CD8-positive, alpha-beta memory T cell (primary cell): ENCODE measurements at places on chromosomes 3 and 15. TPM values are rescaled to one million over a fixed set of nuclear protein-coding genes. Genes with fewer than 3 reads are reported as not detected.

ALDH1A3 gene
- total RNA-seq, result not detected

- no peak for DNase-seq
Measured at GRCh38 chr15:67389975-67390374, 131.0 kb upstream of the C15orf61 start.

GRCh38 chr3:69748503-69748902 lies 9.2 kb downstream of the MITF start:
- DNase-seq, result no peak

GRCh38 chr3:67335813-67336212 lies 318.6 kb downstream of the SUCLG2 start:
- no peak for DNase-seq

DNA sequence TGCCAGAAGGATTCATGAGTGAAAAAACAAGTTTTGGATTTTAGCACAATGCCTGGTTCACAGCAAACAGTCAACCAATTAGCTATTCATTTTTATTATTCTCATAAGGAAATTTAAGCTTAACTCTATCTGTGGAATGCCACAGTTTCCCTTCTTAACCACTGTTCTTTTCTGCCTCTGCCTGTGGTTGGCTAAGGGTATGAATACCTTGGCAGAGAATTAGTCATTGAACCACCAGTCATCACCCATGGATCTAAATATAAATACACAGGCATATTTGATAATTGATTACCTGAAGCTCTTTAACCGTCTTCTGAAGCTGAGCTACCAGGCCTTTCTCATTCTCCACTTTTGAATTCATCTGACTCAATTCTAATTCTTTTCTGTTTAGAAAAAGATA lies 79.9 kb downstream of the MYH15 start:
- no peak for DNase-seq

- no peak for DNase-seq
Measured at GRCh38 chr15:100020189-100020588, 287.0 kb upstream of the LYSMD4 start.

P2RY1 gene
- 0.16 TPM for total RNA-seq

STRIT1 gene
- total RNA-seq, result not detected

- no peak for DNase-seq
Measured at GRCh38 chr3:101941318-101942040, 92.2 kb downstream of the NFKBIZ start.

DNA sequence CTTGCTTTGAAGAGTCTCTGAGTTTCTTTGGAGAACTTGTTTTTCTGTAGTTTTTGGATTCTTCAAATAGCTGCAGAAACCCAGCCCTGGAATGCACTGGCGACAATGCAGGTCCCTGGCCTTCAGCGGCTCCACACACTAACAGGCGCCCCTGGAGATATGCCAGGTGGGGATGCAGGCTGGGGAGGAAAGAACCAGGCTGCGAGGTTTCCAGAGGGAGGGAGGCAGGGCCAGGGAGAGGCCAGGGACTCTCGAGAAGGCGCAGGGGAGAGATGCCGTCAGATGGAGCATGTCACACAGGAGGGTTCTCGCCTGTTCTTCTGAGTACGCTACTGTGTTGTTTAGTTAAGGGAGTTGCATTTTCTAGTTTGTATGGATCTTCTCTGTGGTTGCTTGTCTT lies 283.1 kb downstream of the GABRG3 start:
- DNase-seq, result no peak

- no peak for DNase-seq
Measured at GRCh38 chr15:51536965-51537574, 85.5 kb downstream of the DMXL2 start.

DNA sequence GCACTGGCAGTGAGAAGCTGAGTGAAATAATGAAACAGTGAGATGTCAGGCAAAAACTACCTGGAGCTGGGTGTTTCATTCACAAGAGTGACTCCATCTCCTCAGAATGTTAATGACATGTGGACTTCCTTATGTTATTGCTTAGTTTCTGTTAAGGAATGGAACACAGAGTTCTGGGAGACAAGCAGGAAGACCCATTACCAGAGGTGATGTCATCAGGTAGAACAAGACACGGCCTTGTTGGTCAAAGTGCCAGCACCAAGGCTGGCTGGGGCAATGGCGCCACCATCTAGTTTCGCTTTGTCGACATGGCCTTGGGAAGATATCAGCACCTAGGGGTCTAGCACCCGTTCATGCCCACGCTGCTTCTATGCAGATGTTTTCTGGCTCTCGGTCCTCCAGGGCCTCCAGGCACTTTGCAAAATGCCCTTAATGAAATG lies 252.2 kb downstream of the FAM43A start:
- DNase-seq, result no peak

DNA sequence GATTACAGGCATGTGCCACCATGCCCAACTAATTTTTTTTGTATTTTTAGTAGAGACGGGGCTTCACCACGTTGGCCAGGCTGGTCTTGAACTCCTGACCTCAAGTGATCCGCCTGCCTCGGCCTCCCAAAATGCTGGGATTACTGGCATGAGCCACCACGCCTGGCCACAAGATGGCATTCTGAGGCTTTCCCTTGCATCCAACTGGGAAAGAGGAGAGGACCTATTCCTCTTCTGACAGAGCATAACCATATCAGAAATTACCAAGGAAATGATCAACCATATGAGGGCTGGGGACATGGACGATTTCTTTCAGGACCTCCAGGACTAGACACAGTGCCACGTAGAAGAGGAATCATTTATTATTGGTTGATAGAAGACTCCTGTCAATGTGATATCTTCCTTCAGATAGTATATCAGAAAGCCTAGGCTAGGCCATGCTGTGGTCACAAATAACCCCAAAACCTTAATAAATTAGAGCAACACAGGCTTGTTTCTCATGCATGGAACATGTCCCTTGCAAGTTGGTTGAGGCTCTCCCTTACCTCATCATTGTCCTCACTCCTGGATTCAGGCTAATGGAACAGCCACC lies 372.3 kb upstream of the IL12A start:
- no peak for DNase-seq

SCG5 gene
- total RNA-seq, result 0.24 TPM

DNA sequence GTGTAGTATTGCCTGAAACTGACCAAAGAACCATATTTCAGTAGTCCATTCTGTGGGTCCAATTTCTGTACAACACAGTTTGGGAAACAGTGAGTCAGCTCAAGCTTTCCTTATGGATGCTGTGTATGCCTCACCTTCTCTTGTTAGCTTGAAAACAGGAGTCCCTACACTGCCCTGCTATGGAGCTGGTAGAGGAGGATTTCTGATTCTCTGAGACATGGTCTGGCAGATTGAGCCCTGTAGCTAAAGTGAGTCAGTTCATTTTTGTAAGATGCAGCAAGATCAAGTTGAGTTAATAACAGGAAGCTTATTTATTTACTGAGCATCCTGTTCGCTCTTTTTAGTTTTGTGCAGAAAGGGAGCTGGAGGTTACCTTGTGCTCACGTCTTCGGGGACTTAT lies 424.1 kb upstream of the RBMS3 start:
- no peak for DNase-seq

CACNA2D3 gene
- total RNA-seq, result not detected

DNA sequence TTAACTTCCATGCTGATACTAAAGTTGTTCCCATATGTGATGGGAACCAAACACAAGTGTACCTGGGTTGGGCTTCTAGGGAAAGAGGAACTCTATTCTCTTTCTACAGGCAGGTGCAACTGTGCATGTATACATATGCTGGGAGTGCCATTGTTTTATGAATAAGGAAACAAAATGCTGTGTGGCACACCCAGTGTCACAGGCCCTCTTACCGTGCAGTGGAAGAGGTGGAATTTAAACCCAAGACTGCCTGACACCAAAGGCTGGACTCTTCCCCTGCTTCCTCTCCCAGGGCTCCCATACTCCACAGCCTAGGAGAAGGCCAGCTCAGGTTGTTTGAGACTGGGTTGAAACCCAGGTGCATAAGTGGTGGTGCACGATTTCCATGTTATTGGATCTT lies 1.9 kb upstream of the FETUB start:
- no peak for DNase-seq

DNA sequence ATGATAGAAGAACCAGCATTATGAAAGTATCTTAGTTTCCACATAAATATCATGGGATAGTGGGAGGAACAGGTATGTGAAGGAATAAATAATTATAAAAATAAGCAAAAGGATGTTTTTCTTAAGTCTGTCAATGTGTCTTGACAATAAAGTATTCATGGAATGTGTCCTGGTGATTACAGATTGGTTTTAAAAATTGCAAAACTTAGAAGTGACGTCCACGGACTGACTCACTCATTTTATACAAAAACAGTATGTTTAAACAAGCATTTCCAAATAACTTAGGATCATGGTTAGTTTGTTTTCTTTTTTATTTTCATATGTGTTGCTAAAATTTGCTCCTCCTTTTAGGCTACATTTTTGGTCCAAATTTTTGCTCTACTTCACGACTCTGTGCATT lies 687.0 kb upstream of the NECTIN3 start:
- no peak for DNase-seq

DNA sequence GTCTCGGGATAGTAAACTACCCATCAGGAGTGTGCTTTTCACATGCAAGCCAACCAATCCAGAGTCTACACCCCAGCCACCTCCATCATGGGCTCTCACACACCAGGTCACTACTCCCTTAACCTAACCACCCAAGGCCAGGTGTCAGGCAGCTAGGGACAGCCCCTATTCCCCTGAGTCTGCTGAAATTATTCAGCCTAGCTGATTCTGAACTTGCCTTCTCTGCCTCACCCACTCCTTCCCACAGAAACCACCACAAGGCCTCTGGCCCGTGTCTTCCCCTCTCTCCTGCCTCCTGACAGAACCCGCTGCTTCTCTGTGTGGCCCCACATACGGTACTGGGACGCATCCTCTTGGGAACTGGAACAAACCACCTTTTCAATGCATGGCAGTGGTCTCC lies 82.1 kb downstream of the PCSK6 start:
- DNase-seq, result no peak

DNA sequence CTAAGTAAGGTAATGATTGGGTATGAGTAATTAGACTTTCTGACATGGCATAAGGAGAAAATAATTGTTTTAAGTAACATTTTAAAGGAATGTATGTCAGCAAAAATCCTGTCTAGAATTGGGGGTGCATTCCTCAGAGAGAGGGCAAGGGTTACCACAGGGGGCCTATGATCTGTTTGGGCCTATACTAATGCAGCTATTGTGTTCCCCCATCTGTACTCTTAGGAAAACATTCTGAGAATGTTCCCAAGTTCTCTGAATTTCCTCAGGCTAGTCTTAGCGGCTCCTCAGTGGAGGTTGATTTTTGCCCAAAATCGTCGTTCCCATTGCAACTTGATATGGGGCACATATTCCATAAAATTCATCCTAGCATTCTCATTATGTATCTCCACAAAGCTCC lies 1216.4 kb upstream of the GBE1 start:
- no peak for DNase-seq

RBPMS2 gene
- total RNA-seq, result not detected

DNA sequence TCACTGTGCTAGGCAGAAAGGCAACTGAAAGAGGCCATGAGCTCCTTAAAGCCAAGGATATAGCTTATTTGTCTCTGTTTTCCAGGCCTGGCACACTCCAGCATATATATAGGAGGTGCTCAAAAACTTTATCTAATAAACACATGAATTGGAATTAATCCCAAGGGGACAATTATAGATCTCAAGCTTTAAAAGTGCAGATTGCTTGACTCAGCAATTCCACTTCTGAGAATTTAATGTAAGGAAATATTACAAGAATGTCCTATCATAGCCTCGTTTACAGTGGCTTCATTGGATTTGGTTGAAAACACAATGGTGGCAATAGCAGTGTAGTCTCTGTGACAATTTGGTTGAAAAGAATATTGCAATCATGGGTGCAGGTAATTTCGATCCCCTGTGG lies 267.3 kb downstream of the SHQ1 start:
- DNase-seq, result no peak

MYO5C gene
- total RNA-seq, result 0.18 TPM

ROPN1 gene
- not detected for total RNA-seq

GRCh38 chr3:101379658-101380376 lies 59.4 kb upstream of the IMPG2 start:
- no peak for DNase-seq

- no peak for DNase-seq
Measured at GRCh38 chr15:92586383-92586942, 69.1 kb downstream of the FAM174B start.

DNA sequence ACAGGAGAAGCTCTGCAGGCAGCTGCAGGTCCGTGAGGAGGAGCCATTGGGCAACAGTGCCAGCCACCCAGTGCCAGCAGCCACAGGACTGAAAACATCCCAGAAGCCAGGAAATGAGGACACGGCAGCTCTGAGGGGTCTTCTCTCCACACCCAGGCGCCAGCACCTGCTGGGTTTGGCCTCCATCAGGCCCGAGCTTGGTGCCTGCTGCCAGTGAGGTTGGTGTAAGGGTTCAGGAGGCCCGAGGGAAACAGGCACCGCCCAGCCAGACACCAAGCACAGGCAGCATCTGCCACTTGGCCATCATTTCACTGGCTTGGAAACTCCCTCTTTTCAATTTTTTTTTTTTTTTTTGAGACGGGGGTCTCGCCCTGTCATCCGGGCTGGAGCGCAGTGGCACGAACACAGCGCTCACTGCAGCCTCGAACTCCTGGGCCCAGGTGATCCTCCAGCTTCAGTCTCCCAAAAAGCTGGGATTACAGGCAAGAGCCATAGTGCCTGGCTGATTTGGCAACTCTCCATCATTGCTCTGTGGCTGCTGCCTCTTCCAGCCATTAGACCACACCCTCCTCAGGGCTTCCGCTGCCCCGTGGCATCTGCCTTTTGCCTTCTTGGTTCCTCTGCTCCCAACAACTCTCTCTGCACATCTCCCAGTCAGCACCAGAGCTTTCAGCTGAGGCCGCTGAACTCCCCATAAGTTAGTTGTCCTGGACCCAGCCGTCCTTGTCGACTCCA lies 1.5 kb upstream of the ITIH3 start:
- no peak for DNase-seq

TADA3 gene
- total RNA-seq, result 58.8 TPM

DNA sequence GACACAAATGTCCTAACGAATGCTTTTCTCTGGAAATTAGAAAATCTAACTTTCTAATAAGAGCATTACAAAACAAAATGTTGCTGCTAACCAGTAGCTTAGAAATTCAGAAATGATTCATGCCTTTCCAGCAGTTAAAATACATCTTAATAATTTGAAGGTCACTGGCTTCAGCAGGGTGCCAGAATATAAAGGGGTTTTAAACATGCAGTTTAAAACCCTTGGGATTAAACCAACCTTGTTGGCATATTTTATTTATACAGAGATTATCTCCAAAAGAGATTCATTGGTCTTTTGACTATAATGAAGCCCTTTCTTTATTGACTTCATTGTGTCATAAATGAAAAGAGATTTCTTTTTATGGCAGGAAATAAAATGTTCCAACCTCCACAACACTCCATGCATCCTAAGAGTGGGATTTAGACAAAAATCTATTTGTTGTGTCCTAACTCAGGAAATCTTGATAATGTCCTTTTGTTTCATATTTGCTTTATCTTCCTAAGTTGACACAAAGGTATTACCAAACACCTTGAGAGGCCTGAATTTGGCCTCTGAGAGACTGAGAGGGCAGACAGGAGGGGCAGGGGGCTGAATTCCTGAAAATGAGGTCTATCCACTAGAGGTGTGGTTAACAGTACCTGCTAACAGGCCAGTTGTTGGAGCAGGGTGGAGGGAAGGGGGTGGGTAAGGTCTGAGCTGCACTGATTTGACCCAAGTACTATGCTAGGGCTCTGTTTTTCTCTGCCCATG lies 124.4 kb downstream of the FEZF2 start:
- DNase-seq, result no peak

GRCh38 chr3:29070959-29071634 lies 209.8 kb upstream of the RBMS3 start:
- no peak for DNase-seq

- DNase-seq, result no peak
Measured at GRCh38 chr3:185403002-185403401, 40.1 kb downstream of the MAP3K13 start.

BBX gene
- 44.5 TPM for total RNA-seq
